T follicular helper cell (primary cell): ENCODE measurements at places on chromosomes 4 and X.

DNA sequence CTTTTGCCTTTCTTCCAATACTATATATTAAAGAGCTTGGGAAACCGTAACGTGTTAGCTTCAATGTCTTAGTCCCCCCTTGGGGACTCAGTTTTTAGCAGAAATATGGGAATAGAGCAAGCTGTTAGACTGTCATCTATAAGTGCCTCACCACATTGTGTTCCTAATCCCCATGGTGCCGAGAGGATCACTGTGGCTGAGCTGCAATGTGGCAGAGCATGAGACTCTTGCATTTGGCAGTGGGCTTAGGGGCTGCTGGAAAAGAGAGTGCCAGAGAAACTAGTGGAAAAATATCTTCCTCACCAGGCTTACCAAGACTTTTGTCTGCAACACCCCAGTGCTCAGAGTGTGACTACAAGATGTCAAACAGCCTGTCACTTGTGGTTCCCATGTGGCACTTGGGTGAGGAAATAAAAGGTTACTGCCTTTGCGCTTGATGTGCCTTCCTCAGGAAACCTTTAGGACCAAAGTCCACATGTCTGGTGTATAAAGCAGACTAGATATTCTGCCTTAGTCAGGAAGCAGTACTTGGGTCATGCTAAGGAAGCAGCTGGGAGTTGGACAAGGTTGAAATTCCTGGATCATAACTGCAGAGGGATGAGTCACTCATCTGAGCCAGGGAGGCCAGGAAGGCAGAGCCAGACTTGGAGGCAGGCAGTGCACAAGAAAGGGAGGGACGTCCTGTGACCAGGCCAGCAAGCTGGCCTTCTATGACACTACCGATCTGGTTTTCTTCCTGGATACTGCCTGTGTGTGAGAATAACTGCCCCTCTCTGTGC is 9.7 kb upstream of the MAGEA4 start:
- no peak for DNase-seq

DNA sequence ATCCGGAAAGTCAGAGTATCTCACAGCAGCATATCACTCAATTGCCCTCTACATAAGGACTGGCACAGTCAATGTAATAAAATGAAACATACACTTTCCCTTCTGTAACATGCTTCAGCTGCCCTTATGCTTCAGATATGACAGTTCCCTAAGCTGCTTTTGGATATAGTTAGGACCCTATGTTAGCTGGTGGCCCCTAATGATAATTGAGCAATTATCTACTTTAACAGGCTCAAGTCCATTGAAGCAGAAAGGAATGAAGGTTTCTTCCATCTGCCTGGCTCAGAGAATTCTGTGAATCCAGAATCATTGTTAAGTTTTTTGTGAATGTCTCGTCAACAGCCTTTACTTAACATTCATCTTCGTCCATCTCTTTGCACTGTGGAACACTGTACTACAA is 951.2 kb upstream of the DIAPH2 start:
- no peak for DNase-seq

- DNase-seq: no peak
Observed at GRCh38 chrX:136920001-136920400, 39.5 kb upstream of the RBMX start.

- DNase-seq: no peak
Observed at GRCh38 chr4:9906996-9907395, 114.3 kb downstream of the SLC2A9 start.

- no peak for DNase-seq
Observed at GRCh38 chrX:40457406-40457805, 123.4 kb upstream of the ATP6AP2 start.

DNA sequence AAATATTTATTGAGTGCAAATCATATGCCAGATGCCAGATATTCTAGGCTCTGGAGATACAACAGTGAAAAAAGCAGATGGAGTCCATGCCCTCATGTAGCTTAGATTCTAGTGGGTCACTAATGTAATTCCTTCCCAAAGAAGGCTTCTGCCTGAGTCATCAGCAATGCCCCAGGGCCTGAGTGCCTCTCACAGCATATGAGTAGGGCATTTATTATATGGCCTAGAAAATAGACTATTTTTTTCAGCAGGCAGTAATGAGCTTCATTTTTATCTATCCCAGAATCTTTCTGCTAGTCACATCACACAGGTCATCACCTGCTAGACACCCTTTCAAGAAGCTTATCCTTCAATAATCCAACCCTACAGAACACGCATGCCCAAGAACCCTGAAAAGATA is 22.3 kb downstream of the TMEM31 start:
- DNase-seq: no peak

DNA sequence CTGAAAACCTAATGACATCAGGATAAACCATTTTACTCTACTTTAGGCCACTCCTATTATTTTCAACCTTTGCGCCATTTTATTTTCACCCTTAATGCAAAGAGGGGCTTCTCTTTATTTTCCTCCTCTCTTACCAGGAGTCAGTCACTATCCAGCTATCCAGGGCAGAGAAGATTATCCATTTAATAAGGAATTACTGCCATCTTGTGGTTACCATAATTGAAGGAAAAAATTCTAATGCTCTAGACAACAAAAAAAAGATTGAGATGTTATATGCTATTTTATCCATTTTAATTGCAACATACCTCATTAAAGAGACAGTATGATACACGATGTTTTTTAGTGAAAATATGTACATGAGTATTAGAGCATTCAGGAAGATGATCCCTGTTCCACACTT is 514.5 kb upstream of the FAM241A start:
- no peak for DNase-seq

DNA sequence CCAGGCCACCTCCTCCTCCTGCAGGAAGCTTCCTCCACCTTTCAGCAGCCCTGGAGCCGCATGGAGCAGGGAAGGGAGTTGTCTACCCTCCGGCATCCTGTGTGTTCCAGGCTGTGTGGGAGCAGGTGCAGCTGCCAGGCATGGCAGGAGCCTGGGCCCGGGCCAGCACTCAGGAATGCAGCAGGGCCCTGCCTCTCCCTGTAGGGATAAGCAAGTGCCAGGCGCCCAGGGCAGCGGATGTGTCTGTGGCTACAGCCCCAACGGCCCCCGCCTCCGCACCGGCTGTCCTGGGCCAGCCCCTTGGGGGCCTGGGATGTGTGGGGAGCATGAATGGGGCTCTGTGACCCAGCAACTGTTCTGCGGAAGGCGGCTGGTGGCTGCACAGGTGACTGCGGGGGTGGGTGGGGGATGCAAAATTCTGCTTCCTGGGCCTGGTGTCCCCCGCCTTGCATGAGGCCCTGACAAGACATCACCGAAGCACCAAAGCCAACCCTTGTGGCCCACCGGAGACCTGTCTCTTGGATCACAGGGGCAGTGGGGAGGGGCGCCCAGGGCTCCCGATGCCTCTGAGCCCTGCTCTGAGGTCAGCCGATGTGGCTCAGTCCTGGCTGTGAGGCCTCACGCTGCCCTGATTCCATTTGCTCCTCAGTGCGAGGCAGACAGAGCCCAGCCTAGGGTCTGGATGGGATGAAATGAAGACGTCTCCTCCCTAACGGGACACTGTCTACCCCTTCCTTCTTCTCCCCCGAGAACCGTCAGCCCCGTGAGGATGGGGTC is 1.4 kb upstream of the DOK7 start:
- DNase-seq: no peak

DNA sequence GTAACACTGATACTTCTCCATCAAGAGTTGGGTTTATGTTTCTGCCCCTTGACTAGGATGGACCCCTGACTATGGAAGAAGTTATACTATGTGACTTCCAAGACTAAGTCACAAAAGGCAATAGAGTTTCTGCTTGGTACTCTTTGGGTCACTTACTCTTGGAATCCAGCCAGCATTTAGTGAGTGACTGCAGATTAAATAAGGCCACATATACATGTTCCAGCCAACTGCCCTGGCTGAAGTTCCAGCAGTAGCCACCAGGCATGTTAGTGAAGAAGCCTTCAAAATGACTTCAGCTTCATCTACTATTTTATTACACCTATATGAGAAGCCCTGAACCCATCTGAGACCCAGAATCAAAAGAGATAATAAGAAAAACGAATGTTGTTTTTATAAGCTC is 524.0 kb downstream of the DMD start:
- DNase-seq: no peak

GRCh38 chr4:145283909-145284308 is 103.5 kb upstream of the OTUD4 start:
- DNase-seq: no peak

DNA sequence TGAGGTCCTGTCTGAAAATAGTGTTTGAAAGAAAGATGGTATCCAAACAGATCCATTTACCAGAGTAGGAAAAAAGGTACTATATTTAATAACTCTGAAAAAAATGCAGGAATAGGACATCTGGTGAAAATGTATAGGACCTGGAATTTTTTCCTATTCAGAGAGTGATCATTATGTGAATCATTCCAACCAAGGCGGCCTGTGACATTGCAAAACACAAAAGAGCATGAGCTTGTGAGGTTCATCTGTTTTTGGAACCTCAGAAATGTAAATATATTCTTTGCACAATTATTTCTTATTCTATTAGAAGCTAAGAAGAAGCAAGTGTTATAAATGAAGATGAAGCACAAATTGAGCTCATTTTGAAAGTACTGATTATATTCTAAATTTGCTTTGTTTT is 2.0 kb downstream of the C4orf51 start:
- no peak for DNase-seq

GRCh38 chr4:39181520-39181904 is 817 bp upstream of the WDR19 start:
- no peak for DNase-seq

GRCh38 chrX:7218321-7219152 is 70.6 kb upstream of the PUDP start:
- DNase-seq: no peak
